Heart left ventricle (tissue), 16 donors: ENCODE measurements at places on chromosomes 6 and 20.
A peak's percentile ranks its signal among the peaks of the same experiment; 100 is the strongest.

DNA sequence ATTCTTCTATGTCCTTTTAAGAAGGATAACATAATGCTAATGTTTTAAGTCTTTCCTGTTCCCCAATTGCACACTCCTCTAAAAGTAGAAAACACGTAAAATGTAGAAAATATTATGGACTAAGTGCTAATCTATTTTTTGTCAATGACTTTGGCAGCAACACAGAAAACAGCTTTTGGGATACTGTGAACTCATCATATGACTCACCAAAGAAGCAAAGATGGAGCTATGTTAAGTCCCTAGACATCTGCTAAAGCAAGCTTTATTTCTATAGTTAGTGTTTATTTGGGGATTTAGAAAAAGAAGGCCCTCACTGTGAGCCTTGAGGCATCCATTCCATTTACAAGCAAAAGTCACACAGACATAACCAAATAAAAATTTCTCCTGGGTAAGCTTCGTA lies 23.0 kb downstream of the OPN5 start:
- no peak for DNase-seq

- no peak for DNase-seq
Measured at GRCh38 chr6:119052987-119053386, 25.5 kb downstream of the FAM184A start.

DNA sequence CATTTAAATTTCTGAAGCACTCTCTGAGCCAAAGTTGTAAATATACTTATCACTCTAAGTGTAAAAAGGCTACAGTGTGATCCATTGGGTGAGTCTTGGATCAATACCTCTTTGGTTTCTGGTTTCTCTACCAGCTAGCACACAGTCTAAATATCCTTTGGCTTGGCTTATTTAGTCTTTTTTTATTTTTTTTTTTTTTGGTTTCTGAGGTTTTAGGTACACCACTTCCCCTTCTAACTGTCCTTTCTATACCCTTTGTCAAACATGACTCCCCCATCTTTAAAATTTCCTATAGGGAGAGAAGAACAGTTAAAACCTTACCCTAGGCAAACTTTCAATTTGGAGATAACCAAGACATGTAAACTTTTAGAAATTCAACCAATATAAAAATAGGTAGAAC lies 379.0 kb downstream of the PHF3 start:
- DNase-seq: no peak

DNA sequence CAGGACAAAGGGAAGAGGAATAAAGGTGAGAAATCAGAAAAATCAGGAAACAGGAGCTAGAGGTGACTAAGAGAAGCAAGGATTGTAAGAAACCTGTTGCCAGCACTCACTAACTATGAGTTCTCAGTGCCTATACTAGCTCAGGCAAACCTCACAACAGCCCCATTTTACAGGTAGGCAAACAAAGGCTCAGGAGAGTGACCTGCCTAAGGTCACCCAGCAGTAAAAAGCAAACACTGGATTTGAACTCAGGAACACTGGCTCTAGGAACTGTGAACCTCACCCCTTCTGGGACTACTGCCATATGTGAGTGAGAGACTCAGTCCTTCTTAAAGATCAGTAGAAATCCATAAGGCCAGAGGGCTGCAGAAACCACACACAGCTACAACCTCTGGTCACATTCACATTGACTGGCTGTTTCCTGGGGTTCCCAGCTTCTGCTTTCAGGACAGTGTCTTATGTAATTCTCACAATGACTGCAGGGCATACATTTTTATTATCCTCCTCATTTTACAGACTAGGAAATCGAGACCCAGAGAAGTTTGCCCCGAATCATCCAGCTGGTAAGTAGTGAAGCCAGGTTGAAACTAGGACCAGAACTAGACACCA lies 80.7 kb upstream of the MAFB start:
- no peak for DNase-seq

- DNase-seq: no peak
Measured at GRCh38 chr6:138891255-138891986, 95.5 kb downstream of the ECT2L start.

DNA sequence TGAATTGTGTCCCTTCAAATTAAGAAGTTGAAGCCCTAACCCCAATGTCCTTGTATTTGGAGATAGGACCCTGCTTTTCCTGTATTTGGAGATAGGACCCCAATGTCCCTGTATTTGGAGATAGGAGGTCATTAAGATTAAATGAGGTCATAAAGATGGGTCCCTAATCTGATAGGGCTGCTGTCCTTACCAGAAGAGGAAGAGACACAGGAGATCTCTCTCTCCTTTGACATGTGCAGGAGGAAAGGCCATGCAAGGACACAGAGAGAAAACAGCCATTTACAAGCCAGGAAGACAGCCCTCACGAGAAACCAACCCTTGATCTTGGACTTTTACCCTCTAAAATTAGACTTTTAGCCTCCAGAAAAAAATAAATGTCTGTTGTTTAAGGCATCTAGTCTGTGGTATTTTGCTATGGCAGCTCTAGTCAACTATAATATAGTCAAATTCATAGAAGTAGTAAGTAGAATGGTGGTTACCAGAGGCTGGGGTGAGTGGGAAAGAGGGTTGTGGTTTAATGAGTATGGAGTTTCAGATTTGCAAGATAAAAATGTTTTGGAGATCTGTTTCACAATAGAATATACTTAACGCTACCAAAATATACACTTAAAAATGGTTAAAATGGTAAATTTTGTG lies 59.3 kb downstream of the UBE3D start:
- no peak for DNase-seq

- DNase-seq: no peak
Measured at GRCh38 chr6:15413466-15414234, 167.8 kb downstream of the JARID2 start.

DNA sequence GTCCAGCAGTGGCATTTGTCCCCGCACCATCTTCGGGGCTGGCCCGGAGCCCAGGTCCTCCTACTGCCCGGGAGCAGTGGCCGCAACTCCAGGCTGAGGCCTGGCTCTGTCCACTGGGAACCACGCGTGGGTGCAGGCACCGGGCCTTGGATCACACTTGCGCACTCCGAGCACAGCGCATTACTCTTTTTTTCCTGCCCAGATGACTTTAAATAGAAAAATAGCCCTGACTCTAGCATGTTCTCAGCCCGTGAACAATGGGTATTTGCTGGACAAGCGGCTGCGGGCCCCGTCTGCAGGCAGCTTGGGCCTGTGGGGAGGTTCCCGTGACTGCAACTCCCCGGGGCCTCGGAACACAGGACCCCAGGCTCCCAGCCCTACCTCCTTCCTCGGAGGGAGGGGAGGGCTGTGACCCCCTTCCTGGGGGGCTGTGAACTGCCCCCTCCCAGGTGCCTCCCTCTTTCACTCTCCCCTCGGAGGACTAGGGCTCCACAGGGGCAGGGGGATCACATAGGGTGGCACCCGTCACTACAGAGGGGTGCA lies 162.2 kb downstream of the TBXT start:
- DNase-seq: peak; percentile 80

DNA sequence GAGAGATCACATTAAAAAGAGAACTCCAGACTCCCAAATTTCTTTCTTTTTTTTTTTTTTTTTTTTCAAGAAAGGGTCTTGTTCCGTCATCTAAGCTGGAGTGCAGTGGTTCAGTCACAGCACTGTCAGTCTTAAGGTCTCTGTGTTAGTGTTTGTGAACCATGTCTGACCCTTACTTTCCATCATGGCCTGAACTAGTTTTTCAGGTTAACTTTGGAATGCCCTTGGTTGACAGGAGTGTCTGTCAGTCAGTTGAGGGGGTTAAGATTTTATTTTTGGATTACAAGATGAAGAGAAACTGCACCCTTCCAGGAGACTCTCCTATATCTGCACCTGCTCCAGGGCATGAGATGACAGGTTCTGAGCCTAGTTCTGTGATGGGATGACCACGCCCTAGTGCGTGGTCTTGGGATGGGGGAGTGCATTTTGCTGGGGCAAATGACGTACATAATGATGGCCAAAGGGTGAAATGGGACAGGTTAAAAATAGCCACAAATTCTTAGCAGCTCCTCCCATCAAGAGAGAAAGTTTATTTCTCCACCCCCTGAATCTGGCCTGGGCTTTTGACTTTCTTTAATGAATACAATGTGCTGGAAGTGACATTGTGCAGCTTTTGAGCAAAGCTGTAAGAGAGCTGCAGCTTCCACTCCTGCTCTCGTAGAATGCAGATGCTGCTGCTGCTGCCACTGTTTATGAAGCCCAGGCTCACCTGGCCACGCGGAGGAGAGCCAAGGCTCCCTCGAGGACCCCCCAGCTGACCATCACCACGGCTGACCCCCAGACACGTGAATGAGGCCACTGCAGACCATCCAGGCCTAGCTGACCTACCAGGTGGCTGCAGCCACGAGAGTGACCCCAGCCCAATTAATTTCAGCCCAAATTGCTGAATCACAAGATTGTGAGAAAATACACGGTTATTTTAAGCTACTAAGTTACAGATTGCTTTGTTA lies 29.7 kb upstream of the FAM50B start:
- DNase-seq: no peak

DNA sequence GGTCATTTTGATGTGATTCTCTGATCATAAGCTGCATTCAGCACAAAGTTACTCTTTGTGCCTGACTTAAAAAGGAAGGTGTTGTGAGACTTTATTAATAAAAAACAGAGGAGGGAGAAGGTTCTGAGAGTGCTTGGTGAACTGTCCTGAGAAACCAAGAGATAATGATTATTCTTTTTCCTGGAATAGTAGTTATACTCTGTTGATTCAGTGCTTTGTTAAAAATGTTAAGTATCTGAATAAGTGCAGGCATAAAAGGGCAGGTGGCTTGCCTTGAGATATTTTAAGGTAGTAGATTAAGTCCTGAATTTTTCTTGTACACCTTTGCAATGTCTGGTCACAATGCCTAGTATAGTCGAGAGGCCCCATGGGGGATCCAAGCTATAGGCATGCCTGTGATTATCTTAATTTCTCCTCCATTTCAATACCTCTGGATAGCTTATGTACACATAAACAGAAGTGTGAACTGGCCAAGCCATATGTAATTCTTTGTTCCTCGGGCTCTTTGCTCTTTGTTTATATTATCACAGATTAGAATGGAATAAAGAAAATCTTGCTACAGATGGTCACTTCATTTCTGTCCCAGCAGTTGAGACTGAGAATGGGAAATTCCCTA lies 50.0 kb downstream of the SOBP start:
- no peak for DNase-seq

DNA sequence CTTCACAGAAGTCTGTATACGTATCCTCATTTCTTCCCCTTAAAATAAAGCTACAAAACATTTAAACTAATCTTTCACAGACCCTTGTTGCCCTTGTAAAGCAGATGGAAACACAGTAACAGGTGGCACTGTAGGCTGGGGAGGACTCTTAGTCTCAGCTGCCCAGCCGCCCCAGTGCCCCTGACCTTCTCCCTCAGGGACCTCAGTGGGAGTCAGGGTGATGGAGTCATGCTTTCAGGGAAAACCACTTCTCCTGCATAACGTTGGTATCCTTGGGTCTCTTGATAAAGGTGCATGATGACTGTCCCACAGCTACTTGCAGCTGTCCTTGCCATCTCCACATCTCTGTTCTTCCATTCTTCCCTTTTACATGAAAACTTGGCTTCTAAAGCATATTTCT lies 198.6 kb downstream of the CDKAL1 start:
- no peak for DNase-seq

DNA sequence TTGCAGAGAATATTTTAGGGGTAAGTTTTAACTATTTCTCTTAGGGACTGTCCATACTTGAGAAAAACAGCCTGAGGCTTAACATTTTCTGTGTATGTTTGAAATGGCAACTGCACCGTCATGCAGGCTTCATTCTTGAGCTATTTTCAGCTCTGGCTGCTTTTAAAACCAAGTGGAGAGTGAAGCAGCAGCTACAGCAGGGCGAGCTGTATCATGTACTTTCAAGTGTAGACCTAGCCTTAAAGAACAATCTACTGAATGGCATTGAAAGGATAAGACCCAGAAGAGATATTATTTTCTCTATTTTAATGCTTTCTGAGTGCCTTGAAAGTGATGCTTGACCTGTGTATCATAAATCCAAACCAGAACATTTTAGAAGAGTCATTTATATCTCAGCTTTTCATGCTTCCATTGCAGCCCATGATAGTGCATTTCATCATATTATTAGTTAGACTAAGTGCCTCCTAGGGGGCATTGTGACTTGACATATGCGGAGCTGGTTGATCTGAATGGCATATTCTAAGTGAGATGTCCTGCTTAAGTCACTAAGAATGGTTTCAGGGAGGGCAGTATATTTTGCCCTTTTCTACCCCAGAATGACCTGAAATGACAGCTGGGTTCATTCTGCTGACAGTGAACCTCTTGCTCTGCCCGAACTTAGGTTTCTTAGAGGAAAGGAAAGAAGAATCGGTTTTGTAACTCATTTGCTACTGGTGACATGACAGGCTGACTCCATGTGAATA lies 85.3 kb downstream of the NKAIN2 start:
- peak; percentile 27 for DNase-seq

DNA sequence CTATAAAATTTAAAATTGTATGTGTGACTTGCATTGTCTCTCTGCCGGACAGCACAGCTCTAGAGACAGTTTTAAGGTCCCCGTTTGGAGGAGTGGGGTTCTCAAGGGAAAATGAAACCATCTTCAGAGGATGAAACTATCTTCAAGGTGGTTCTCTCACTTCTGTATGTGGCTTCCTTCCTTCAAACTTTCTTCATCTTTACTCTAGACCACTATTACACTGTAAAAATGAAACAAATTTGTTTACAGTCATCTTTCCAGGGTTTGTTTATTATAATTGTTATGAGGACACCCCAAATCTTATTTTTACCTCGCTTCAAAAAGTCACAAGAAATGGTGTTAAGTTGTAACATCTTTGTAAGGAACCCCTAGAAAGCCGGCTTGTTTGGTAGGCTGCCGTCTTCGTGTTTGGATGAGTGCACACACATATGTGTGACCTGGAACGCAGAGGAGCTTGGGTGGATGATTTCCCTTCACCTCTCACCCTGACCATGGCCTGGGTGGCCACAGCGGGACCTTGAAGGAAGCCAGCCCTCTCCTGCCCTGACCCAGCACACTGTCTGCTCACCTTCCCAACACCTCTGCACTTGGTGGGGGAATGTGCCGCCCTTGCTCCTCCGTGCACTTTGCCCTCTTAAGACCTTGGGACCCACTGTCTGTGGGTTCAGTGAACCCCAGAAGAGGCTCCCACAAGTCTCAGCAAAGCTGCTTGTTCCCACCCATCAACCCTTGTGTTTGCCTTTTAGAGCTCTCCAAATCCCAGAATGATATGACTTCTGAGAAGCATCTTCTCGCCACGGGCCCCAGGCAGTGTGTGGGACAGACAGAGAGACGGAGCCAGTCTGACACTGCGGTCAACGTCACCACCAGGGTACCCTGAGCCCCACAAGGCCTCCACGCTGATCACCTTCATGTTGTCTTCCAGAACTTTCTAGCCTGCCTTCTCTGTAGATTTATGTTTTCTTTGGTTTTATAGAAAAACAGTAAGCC lies 67.8 kb downstream of the SYTL3 start:
- no peak for DNase-seq

- DNase-seq: no peak
Measured at GRCh38 chr6:74585753-74586152, 620.1 kb downstream of the COL12A1 start.

GRCh38 chr20:4109307-4109940 lies 94.1 kb upstream of the RNF24 start:
- no peak for DNase-seq

DNA sequence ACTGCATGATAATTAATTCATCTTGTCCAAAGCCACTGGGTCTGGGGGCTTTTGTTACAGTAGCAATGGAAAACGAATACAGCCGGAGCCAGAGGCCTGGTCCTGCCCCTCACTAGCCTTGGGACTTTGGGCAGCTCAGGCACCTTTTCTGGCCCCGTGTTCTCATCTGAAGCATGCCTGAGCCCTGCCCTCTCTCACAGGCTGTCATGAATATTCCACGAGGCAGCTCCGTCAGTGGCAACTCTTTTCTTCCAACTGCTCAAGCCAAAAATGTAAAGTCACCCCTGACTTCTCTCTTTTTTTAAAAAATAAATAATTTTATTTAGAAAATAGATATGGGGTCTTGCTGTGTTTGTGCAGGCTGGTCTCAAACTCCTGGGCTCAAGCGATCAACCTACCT lies 5.3 kb downstream of the BNIP5 start:
- DNase-seq: no peak
